ENCODE measurements at places on chromosomes 6 and 20.

GRCh38 chr6:36399970-36400369, 12.5 kb upstream of the ETV7 start:
- DNase-seq = no peak

DNA sequence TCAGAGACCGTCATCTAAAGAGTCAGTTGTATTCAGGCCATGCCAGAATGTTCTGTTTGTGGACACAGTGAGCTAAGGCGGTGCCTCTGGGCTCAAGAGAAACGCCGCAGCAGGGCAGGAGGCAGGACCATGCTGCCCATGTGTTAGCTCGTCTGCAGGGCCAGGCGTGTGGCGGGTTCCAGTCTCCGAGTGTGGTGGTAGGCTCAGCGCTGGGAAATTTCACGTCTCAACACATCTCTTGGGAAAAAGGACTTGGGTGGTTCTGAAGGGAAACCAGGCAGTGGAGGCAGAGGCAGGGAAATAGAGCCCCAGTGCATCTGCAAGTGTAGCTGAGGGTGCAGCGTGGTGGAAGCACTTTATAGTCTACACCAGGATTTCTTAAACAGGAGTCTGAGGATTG, 56.9 kb upstream of the TAGAP start:
- DNase-seq = no peak

- DNase-seq = no peak
These were observed 4.5 kb downstream of the ZDHHC14 start for GRCh38 chr6:157385482-157385881.

DNA sequence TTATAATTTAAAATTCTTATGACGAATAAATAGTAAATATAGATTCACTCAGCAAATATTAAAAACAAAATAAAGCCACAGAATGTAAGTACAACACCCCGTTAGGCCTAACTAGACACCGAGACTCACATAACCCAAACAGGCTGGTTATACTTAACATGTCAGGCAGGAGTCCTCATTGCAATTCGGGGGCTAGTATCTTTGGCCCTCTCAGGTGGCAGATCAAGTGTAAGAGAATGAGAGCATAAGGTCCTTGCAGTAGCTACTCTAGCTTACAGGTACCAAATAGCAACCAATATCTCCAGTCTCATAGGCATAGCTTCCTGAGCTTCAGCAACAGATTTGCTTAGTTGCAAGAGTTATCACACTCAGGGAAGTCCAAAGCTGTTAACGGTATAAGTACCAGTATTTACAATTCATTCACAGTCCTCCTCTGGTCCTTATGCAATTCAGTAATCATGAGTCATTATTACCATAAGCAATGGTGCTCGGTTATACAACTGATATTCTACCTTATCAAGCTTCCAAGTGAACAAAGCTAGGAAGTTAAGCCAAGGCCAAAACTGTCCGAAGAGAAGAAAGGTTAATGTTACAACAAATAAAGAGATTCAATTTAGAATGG, 20.1 kb downstream of the REV3L start:
- DNase-seq = no peak

DNA sequence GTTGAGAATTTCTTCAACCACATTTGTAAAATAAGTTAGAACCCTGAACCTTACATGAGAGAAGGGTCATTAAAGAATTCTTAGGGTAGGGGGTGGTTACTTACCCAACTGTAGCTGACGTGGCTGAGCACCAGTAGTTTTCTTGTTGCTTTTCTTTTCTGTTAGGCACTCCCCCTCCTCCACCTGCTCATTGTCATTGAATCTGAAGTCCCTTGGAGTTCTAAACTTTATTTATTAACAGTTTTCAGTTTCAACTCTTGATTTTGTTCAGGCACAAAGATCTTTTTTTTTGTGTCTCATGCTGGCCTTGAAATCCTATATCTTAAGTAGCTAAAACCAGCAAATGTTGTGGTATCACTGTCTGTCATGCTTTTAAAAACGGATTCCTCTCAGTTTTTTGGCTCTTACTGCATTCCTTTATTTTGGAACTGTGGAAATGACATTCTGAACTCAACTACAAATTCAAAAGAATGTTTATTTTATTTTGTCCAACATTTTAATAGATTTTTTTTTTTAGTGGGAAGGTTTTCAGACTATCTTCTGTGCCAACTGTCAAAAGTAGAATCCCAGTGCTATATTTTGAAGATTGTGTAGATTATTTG, 465.2 kb downstream of the PHF3 start:
- DNase-seq = no peak

DNA sequence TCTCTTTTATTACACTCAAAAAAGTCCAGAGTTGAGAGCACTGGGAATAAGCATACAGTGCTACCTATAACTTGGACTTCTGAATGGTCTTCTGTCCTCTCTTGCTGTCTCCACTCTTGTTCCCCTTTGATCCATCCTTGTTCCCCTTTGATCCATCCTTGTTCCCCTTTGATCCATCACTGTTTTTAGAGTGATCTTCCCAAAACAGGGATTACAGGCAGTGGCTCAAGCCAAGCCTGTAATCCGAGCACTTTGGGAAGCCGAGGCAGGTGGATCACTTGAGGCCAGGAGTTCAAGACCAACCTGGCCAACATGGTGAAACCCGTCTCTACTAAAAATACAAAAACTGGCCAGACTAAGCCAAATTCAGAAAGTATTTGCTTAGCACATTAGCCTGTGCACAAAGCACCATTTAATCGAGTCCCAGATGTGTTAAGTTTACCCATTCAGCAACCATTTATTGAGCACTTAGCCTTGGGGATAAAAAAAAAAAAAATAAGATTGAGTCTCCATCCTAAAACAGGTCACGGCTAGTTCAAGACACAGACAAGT, 65.0 kb upstream of the NHSL1 start:
- no peak for DNase-seq

DNA sequence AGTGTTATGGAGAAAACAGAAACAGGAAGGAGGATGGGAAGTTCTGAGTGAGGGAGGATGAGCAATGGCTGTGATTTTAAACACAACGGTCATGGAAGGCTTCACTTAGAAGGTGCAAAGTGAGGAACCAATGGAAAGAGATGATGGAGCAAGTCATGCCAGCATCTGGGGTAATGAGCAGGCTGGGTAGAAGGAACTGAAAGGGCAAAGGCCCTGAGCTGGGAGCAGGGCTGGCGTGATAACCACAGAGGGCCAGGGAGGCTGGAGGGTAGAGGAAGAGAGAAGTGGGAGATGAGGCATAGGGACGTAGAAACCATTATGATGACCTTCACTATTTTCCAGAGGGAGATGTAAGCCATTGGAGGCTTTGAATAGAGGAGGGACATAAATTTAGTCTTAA, 43.6 kb downstream of the NHLRC1 start:
- no peak for DNase-seq

- no peak for DNase-seq
These were observed 29.9 kb downstream of the HS3ST5 start for GRCh38 chr6:114312931-114313330.

DNA sequence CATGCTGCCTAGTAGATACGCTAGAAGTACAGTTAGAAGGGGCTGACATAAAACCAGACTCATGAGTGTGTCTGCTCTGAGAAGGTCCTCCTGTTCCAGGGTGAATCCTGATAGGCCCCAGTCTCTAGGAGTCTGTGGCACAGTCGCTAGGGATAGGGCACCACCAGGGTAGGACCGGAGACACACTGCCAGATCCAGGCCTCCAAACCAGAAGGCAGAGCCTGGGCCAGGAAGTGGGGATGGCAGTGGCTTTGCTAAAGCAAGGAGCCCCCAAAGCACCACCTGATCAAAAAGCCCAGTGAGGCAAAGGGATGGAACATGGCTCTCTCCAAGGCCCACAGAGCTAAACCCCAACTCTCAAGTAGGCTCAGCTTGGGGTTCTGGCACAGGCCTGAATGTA, 21.6 kb downstream of the MDGA1 start:
- no peak for DNase-seq

GRCh38 chr20:53364646-53365045, 229.0 kb downstream of the ZNF217 start:
- peak; percentile 7 for DNase-seq

GRCh38 chr20:43420192-43420591, 37.5 kb upstream of the SRSF6 start:
- DNase-seq = no peak

GRCh38 chr20:59829054-59829785, 104.2 kb downstream of the SYCP2 start:
- no peak for DNase-seq

GRCh38 chr6:13278164-13278563, 50.2 kb downstream of the TBC1D7 start:
- DNase-seq = no peak

DNA sequence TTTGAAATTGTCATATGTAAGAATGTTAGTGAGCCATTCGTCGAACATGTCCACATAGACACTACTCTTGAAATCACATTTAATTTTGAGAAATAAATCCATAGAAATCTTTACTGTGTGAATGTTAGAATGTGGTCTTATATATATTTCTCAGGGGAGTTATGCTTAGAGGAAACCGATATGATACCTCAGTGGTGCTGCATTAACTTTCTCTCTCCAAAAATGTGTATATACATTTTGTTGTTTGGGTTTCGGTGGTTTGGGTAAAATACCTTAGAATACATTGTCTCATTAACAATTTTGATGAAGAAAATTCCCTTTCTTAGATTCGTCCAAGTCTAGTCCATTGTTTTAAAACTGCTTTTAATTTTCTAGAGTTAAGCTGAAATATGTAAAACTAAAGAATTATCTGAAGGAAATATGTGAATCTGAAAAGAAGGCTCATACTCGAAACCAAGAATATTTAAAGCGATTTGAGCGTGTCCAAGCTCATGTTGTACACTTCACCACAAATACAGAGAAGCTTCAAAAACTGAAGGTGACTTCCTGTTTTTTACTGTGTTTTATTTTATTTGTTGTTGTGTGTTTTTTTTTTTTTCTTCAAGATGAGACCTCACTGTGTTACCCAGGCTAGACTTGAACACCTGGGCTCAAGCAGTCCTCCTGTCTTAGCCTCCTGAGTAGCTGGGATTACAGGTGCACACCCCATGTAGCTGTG, 10.3 kb downstream of the KIZ start:
- no peak for DNase-seq

- no peak for DNase-seq
These were observed 10.5 kb upstream of the MLN start for GRCh38 chr6:33813990-33814985.

DNA sequence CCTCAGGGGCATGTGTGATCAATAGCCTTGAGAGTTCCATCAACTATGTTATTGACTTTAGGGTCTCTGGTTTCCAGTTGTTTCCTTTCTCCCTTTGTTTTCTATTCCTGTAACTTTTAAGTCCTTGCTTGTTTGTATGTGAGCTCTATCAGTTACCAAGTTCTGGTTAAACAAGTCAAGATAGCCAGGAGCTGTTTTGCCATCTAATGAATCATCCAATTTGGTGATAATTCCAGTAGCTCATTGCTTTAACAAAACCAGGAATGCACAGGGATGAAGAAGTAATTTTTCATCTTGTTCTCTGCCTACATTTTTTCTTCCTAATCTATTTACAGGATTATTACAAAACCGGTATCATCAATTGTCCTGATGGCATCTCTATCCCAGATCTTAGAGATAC, 36.5 kb downstream of the KCTD20 start:
- DNase-seq = no peak

- no peak for DNase-seq
These were observed 92.9 kb downstream of the ZMYND8 start for GRCh38 chr20:47263465-47264084.

DNA sequence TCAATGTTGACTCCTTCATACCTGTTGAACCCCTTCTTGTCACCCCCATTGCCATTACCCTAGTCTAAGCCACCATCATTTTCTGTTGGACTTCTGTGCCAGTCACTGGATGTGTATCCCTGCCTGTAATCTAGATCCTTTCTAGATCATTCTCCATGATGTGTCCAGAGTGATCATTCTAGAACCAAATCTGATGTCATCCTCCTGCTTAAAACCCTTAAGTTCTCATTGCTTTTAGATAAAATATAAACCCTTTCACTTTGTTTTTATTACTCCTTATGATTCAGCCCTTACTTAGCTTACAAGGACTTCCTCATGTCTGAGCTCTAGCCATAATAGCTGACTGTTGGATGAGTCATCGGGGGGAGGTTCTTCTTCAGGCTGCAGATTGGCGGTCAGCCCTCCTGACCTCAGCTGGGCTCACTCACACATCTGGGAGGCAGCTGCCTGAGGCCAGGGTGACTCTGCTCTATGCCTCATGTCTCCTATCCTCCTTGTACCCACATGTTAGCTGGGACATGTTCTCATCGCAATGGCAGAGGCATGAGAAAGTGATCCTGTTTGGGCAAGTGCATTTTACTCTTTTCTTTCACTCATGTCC, 287.6 kb downstream of the ESR1 start:
- no peak for DNase-seq

DNA sequence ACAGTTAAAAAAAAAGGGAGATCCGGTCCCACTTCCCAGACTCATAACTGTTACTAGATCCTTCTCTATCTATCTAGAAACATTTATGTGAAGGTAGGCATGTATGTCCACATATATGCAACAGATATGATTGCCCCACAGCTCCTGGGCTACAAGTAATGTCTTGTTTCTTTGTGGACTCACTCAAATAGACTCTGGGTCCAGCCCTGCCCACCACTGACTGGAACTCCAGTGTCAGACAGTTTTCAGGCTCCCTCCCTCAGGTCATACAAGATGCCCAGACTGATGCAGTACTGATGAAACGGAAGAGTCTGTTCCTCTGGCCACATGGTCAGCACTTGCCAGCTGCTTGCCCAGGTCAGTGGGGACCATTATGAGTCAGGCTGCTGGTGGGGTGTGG, 30.8 kb upstream of the IER3 start:
- no peak for DNase-seq

- no peak for DNase-seq
These were observed 180.7 kb downstream of the HIVEP2 start for GRCh38 chr6:142764311-142764710.

DNA sequence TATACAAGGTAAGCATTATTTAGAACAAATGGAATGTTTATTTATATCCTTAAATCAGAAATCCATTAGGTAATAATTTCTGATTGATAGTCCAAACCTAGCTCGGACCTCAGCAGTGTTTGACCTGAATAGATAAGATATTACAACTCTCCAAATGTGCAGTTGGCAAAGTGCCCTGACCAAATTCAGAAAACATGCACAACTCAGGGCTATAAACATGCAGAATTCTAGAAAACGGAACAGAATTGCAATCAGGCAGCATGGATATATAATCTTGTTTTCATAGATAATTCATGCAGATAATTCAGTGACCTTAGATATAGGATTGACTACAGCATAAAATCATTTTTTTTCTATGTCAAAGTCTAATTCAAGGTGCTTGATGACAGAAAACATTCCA, 626.6 kb upstream of the CITED2 start:
- no peak for DNase-seq

GRCh38 chr6:4336778-4337442, 201.5 kb upstream of the ECI2 start:
- no peak for DNase-seq

- DNase-seq = no peak
These were observed 14.1 kb upstream of the HCK start for GRCh38 chr20:32037929-32038328.

DNA sequence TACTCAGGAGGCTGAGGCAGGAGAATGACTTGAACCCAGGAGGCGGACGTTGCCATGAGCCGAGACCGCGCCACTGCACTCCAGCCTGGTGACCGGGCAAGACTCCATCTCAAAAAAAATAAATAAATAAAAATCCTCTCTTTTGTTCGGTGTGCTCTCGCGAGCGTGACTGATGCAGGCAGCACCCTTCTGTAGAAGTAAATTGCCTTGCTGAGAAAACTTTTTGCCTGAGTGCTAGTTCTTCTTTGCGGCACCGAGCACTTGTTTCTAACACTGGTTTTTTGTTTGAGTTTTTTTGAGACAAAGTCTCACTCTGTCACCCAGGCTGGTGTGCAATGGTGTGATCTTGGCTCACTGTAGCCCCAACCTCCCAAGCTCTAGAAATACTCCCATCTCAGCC, 30.5 kb downstream of the PLN start:
- DNase-seq = no peak
